ENCODE measurements at places on chromosomes 3 and 15.

- no peak for DNase-seq
Observed at GRCh38 chr15:77185242-77185785, 114.4 kb upstream of the TSPAN3 start.

GRCh38 chr3:42025370-42026138, 63.7 kb upstream of the ULK4 start:
- DNase-seq = peak; percentile 91

DNA sequence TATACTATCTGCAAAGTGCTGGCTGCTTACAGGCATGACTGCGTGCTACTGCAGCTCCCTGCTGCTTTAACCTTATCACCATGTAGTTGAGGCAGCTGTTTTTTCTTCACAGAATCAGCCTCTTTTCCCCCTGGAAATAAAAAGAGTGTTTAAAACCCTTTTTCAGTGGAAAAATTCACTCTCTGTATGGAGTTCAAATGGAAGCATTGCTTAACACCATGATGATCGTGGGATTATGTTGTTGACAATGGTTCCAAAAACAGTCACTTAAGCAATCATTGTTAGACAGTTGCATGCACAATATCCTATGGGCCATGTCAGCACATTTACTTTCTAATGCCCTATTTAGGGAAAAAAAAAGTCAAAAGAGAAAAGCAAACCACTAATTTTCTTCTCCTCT, 536.4 kb downstream of the UNC13C start:
- no peak for DNase-seq

DNA sequence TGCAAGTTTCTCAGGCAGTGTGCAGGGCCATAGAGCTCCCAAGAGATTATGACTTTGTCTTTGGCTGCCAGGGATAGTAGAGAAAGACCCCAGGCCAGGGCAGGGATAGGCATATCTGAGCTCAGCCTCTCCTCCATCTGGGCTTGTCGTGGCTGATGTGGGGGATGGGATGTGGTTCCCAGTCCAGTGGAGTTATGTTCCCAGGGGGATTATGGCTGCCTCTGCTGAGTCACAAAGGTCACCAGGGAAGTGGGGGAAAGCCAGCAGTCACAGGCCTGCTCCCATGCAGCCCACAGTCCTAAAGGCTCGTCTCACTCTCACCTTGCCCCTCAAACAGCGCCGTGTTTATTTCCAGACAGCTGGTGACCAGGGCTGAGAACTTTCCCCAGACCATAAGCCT, 354.9 kb downstream of the SI start:
- no peak for DNase-seq
